Vagina (tissue), 2 donors: ENCODE measurements at places on chromosomes 7 and 10.

GRCh38 chr7:50206453-50207250, 97.9 kb upstream of the IKZF1 start:
- peak; percentile 49 for DNase-seq

GRCh38 chr7:45917658-45918057, 3.4 kb downstream of the IGFBP3 start:
- no peak for DNase-seq

- no peak for DNase-seq
Measured at GRCh38 chr7:16564909-16565426, 38.3 kb downstream of the LRRC72 start.

DNA sequence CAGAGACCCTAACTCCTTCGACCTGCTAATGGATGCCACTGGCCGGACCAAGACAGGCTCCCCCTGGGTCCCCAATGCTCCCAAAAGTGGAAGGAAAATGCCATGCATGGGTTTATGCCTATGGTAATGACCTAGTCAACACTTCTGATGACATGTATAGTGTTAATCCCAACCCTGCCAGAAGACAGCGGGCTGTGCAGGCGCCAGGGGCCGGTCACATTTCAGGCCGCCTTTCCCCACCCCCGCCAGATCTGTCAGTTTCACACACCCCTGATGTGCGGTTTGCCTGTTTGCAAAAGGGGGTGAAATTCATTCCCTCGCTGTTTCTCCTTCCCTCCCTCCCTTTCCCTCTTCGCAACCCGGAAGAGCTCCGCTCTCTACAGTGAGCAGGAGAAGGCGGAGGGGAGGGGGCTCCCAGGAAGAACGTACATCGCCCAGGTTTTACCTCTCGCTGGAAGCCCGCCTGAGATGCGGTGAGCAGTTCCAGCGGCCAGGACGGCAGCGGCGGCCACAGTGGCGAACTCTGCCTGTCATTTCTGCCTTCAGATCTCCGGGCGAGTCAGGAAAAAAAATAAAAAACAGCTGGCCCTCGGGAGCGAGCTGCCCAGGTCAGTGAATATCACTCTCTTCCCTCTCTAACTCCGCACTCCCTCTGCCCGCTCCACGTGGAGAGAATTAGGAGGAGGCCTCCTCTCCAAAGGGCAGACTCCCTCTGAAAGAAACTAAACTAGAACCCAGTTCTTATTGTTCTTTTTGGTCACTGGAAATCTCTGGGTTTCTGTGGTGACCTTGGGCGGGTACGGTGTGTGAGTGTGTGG, 9.4 kb upstream of the GATA3 start:
- DNase-seq, result peak; percentile 70

DNA sequence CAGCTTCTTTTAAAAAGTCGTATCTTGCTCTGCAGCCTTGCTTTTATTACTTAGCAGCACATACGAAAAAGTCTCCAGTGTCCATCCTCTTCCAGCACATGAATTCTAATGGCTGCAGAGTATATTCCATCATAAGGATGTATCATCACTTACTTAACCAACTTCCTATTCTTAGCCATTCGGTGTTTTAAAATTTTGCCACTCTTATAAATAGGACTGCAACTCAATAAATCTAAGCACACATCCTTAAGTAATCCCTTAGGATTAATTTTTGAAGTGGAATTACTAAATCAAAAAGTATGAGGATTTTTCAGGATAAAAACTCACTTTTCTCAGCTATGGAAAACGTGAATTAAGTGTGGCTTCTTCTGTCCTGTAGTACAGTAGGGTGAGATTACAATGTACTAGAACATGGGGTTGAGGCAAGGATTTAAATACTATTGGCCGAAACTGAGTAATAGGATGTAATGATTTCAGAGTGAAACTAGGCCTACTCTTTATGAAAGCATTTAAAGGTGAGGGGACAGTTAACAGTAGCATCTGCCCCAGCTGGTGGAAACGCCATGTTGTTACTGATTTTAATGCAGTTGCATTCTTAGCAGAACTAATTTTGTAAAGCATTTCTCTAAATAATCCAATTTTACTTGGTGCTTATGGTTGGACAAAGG, 1035.5 kb downstream of the LRMDA start:
- no peak for DNase-seq

- DNase-seq, result no peak
Measured at GRCh38 chr10:32981760-32982159, 23.7 kb upstream of the ITGB1 start.
